Glomerular endothelial cell (primary cell): ENCODE measurements at places on chromosomes 4 and X. TPM values are rescaled to one million over a fixed set of nuclear protein-coding genes. Genes with fewer than 3 reads are reported as not detected.

DNA sequence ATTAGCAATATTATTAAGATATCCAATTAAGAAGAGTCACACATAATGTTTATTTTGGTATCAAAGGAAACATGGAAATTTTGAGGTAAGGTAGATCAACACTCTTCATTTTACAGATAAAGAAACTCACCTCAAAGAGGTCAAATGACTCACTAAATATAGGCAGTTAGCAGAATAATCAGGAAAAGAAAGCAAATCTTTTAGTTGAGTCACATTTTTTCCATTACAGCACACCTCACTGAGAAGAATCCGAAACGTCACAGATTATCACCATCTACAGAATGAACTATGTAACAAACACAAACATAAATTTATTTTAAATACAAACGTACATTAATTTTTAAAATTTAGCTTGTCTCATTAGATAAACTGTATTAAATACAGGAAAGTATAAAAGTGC lies 70.1 kb downstream of the TMEM47 start:
- DNase-seq, result peak; percentile 42

The OTC gene
- not detected in 2 replicates for total RNA-seq

DNA sequence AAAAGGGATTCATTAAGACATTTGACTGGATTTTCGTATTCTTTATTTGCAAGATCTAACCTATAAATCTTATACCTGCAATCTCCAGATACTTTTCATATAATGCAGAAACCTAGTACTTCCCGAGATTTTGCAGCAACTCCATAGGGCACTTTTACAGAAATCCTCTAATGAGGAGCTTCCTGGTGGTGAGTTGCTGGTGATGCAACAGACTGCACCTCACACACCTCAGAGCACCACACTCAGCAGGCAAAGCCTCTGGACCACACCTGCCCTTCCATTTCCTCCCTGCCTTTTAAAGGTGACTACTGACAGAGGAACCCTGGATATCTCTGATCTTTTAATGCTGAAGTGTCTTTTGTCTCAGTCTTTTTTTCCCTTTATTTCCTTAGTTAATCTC lies 289.4 kb downstream of the TRAM1L1 start:
- no peak for DNase-seq

The ADH4 gene
- total RNA-seq, result not detected in 2 replicates

DNA sequence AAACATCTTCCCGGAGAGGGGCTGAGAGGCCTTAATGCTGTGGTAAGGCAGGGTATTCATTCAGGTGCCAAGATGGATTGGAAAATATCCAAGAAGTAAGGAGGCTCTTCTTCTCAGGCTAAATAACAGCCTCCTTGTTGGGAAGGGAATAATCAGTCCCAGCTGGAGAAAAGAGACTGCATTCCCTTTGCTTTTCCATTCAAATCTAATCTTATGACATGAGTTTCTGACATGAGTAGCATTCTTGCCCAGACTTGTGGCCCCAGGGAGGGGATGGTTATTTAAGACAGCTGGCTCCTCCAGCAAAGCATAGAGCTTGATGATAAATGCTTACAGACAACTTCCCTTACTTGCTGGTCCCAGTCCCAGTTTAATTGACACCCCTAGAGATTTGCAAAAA lies 98.3 kb downstream of the DCLK2 start:
- DNase-seq, result no peak
